ENCODE measurements at places on chromosomes 12 and 14. TPM values are rescaled to one million over a fixed set of nuclear protein-coding genes. Genes with fewer than 3 reads are reported as not detected.

- DNase-seq: no peak
These were observed 68.5 kb downstream of the LIN7A start for GRCh38 chr12:80869264-80869663.

DNA sequence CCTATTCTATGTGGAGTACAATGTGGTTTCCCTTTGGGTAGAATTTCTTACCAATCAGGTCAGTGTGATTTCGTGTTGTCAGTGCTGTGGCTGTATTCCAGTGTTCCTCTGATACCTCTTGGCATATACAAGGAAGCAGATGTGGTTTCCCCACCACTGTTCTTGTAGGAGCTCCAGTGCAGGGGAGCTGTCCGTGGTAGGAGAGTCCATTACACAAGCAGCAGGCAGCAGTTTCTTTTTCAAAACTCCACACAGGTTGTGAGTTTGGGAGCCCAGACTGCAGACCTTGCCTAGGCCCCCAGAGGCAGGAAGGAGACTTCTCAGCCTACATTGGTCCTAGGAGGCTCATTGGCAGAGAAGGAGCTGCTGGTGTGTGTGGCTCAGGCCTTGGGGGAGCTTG lies 452.8 kb downstream of the AACS start:
- DNase-seq: no peak

DNA sequence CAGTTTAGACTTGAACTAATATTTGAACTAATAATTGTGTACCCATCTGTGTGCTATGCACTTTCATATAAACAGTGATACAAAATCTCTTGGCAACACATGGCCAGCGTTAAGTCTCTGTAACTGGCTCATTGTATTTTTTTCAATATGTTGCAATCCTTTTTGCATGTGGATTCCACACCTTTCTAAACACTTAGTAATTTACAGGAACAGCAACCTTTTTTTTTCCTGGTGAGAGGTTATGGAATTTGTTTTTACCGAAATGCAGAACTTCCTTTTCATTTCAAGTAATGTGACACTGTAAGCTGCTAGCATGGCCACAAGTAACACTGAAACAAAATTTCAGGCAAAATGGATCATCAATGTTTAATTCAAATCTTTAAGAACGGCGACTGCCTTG lies 45.4 kb upstream of the EPS8 start:
- DNase-seq: no peak

DNA sequence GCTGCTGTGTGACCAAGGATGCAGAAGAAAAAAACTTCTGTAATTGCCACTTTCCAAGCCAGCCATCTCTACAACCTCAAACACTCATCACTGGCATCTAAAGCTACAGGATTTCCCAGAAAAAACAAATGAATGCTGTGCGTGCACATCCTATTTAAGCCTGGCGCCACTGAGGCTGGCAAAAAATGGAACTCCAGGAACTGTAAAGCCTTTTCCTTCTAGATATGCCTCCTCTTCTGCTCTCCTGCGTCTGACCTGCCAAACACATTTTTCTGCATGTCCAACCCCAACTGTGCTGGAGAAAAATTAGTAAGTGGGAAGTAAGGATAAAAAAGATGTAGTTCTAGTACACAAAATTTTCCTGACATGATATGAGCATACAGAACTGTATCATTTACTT lies 184.9 kb downstream of the ITPR2 start:
- DNase-seq: no peak

GRCh38 chr14:97381309-97381708 lies 584.1 kb downstream of the VRK1 start:
- no peak for DNase-seq

GRCh38 chr12:42129595-42130204 lies 15.0 kb downstream of the GXYLT1 start:
- no peak for DNase-seq

DNA sequence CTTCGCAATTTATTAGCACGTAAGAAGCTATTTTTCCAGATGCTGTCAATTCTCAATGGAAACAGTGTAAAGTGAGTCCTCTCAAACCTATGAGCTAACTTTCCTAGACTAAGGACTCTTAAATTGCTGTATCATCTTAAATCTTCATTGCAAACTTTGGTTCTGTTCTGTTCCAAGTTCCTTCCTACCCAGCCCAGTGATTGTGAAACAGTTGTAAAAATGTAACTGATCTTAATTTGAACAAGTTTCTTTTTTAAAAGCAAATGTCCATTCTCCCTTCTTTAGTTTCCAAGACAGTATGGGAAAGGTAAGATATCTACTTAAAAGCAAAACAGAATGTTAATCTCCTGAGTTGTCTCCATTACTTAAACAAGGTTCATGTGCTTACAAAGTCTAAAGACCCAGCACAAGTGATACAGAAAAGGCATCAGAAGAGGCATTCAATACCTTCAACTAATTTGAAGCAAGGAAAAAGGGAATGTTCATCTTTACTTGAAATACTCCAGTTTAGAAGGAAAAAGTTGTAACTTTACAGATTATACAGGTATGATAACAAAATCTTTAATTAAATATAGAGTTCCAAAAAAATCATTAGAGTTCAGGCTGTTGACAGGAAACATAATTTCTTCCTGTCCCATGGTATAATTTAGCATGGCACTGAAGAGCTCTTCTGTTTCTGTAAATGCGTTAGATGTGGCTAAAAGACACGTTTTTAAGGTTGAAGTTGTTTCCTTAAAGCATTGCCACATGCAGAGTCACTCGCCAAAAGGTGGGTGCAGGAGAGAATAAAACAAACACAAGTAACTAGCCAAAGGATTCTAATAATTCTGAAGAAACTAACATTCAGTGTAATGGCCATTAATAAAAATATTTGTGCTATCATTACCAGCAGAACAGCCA lies 101.5 kb upstream of the USP15 start:
- no peak for DNase-seq

Gene OVCH1
- not detected for total RNA-seq

Gene DACT1
- total RNA-seq: 0.15 TPM

Gene KCNH3
- total RNA-seq: 0.64 TPM

Data from Panc1 (cell line).